Islet precursor cell (in vitro differentiated cells): ENCODE measurements at places on chromosomes 4 and X.
A peak's percentile ranks its signal among the peaks of the same experiment; 100 is the strongest.

DNA sequence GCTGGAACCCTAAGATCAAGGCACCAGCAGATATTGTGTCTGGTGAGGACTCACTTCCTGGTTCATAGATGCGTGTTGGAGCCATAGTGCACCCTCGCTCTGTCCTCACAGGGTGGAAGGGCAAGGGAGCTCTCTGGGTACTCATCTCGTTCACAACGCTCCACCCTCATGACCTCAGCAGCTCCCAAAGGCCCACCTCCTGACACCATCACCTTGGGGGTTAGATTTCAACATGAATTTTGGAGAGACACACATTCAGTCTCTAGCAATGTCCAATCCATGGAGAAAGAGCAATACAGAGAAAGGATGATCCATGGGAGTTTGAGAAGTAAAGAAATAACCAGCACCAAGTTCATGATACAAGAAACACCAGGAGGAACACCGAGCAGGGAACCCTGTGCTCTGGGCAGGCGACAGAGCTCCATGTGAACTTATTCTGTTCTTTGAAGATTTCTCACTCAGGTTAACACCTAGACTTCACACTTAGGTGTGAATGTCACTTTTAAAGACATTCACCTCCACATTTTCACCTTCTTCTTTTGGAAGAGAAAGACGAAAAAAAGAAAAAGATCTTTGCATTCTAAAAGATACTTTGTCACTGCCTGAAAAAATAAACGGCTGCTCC lies 171.8 kb upstream of the FAM9B start:
- no peak for DNase-seq

- peak; percentile 62 for DNase-seq
These were observed 32.2 kb downstream of the FNIP2 start for GRCh38 chr4:158801066-158801465.

DNA sequence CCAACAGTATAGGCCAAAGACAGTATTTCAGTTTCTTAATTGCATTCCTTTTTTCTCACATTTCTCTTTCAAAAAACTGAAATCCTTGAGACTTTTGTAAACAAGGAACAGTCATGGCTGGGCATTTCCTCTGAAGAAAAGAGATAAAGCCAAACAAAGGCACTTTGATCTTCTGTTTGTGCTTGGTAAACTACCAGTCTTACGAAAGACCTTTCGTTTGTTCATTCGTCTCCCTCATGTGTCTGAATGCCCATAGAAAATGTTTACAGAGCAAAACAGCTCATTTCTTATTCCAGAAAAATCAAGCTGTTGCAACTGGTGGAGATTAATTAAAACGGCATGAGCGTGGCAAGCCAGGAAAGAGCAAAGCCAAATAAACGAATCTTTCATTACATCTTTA lies 178.0 kb downstream of the GASK1B start:
- no peak for DNase-seq

- no peak for DNase-seq
These were observed 5.2 kb downstream of the TKTL1 start for GRCh38 chrX:154300816-154301215.

DNA sequence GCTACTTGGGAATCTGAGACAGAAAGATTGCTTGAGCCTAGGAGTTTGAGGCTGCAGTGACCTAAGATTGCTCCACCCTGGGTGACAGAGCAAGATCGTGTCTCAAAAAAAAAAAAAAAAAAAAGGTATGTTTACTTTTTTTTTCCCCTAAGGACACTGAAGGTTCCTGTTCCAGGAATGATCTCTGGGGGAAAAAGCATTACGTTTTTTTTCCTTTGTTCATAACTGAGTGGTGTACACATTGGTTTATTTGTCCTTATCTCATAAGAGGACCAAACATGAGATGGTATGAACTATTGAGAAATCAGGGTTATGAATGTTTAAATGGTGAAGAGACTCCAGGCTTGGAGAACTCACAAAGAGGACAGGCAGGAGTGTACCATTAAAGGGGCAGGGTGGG lies 120.4 kb upstream of the IL1RAPL2 start:
- DNase-seq: no peak

GRCh38 chr4:142697320-142697719 lies 148.8 kb downstream of the INPP4B start:
- no peak for DNase-seq

DNA sequence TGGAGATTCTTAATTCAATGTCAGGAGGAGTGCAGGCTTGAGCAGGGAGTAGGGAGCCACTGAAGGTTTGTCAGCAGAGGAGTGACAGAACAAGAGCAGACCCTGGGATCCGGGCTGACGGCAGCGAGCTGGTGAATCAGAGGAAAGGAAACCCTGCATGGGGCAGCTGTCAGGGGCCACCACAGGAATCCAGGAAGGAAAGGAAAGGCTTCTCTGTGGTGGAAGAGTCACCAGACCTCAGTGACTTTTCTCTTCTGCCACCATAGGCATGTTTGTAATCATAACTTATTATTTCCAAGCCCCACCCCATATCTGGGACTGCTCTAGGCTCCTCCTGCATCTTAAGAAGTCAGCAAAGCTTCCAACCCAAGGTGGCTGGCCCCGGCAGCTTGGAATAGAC lies 150.9 kb downstream of the BCOR start:
- peak; percentile 75 for DNase-seq

DNA sequence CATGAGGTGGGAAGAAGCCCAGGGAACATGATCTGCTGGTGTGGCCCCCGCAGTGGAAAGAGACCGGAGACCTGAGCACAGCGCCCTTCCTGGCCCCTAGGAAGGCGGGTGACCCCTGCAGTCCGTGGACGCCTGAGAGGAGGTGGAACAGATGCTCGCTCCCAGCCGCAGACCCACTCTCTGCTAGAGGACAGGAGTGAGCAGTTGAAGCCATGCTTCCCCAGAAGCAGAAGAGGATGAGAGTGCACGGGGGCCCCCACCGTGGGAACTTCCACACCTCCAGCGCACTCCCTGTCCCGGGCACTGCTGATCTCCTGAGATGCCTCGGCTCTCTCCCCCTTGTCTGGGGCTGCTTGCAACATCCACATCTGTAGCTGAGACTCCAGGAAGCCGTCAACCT lies 62.2 kb downstream of the GPR143 start:
- no peak for DNase-seq

- no peak for DNase-seq
These were observed 10.8 kb downstream of the UCP1 start for GRCh38 chr4:140557831-140558435.

- DNase-seq: no peak
These were observed 48.2 kb downstream of the THAP9 start for GRCh38 chr4:82948647-82949204.

- DNase-seq: no peak
These were observed 7.2 kb downstream of the HTR2C start for GRCh38 chrX:114591121-114591520.

GRCh38 chrX:50343917-50344316 lies 126.7 kb downstream of the DGKK start:
- no peak for DNase-seq

- DNase-seq: peak; percentile 70
These were observed 37.7 kb upstream of the SLC16A2 start for GRCh38 chrX:74383611-74384010.

DNA sequence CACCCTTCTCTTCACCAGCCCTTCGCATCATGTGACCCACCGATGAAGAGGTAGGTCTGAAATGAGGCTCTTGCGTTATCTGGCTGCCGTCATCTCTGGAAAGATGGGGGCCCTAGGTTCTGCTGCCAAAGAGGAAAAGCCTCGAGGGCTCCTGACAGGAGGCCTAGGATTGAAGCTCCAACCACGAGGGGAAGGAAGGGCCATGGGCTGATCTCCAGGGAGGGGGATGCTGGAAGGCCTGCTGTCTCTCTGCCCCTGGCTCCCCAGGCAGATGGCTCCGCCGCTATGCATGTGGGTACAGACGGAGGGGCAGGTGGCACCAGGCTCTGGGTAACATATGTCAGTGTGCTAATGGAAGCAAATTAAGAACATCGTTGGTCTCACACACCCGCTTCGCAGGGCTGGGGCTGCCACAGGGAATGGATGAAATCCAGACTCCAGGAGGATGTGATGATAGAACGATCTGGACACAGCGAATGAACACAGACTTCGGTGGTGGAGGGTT lies 44.9 kb downstream of the AFAP1 start:
- DNase-seq: peak; percentile 53

DNA sequence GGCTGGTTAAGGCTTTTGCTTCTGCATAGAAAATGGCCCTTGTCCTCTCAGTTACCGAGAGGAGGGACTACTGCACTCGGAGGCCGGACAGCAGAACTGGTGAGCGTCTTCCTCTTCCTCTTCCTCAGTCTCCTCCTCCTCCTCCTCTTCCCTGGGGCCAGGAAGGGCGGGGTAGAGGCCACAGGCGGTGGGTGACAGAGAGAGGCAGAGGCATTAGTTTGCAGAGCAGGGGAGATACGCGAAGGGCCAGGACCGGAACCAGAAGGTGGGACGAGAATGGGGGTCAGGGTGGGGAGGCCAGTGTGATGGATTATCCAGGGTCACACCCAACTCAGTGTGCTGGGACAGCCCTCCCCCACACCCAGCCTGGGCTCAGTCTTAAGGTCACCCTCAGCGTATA lies 14.5 kb downstream of the IQSEC2 start:
- peak; percentile 36 for DNase-seq

GRCh38 chr4:97142410-97142809 lies 1000.9 kb downstream of the STPG2 start:
- DNase-seq: peak; percentile 59
